ENCODE measurements at places on chromosomes 12 and 14.

GRCh38 chr12:132357623-132358186 is 28.3 kb upstream of the GALNT9 start:
- DNase-seq = no peak

GRCh38 chr14:20632448-20632830 is 9.1 kb downstream of the OR6S1 start:
- DNase-seq = no peak

DNA sequence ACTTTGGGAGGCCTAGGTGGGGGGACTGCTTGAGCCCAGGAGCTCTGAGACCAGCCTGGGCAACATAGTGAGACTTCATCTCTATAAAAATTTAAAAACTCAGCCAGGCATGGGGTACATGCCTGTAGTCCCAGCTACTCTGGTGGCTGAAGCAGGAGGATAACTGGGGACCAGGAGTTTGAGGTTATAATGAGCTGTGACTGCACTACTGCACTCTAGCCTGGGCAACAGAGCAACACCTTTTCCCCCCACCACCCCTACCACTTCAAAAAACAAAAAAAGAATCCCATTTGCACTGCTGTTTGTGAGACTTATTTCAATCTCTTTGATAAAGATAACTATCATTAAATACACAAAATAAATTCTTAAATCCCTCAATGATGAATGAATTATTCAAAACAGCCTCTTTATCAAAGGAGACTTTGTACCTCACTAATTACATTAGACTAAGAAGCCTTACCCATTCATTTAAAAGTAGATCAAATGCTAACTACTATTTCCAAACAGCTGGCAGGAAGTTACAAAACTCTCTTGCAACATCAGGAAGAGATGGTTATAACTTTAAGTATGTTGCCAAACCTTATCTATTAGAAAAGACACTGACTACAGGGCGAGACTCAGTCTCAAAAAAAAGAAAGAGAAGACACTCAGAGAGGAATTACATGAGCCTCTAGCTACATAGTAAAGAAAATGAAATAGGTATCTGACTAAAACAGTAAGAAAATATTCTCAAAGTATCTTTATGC is 14.7 kb downstream of the BLTP3B start:
- no peak for DNase-seq

GRCh38 chr12:43106355-43106754 is 445.6 kb downstream of the ADAMTS20 start:
- no peak for DNase-seq

DNA sequence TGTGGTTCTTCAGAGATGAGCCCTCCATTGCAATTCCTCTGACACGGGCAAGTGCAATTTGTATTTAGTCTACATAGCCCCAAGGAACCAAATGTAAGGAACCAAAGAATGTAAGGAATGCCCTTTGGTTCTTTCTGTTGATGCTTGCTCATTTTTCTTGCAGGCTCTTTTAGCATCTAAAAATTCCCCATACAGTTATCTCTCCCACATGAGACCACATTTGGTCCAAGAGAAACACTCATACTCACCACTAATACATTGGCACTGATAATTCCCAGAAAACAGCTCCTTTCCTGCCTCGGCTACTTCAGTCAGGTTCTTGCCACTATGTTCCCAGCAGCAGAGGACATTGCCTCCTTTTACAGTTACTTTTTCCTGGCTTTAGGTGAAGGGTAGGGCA is 332.6 kb downstream of the AEBP2 start:
- no peak for DNase-seq

DNA sequence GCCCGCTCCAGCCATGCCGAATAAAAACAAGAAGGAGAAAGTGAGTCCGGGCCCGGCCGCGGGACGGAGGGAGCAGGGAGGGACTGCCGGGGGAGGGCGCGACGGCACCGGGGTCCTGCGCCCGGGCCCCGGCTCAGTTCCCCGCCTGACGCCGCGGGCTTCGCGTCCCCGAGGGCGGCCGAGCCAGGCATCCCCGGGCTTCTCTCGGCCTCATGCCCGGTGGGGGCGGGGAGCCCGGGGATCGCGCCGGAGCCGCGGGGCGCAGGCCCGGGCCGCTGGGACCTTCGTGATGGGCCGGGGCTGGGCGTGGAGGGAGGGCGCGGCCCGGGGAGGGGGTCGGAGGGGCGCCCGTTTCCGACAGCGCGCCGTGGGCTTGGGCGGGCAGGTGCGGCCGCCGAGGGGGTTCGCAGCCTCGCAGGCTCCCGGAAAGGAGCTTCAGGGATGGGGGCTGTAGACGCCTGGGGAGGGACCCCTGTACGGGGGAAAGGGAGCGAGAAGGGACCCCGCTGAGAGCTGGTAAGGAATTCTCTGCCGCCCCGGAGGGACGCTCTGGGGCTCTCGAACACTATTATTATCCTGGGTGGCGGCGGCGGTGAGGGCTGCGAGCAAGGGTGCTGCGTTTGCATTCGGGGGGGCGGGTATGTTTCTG is 496 bp downstream of the PPP2R5C start:
- DNase-seq = peak; percentile 21

GRCh38 chr12:82832096-82832495 is 145.4 kb downstream of the TMTC2 start:
- no peak for DNase-seq

DNA sequence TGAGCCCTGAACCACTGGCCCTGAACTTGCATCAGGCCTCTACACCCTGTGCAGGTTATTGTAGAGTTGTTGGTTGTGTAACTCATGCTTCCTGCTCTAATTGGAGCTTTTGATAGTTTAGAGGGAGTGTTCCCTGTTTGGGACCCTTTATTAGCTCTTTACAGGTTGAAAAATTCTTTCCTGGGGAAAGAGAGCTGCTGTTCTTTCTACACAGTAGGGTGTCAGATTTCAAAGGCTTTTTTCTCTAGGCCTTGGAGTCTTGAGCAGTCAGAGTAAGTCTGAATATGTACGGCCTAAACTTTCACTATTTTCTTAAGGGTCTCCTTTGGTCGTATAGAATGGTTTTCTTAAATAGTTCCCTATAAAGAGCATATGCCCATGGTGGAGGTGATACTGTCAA is 60.8 kb upstream of the NEDD1 start:
- no peak for DNase-seq

DNA sequence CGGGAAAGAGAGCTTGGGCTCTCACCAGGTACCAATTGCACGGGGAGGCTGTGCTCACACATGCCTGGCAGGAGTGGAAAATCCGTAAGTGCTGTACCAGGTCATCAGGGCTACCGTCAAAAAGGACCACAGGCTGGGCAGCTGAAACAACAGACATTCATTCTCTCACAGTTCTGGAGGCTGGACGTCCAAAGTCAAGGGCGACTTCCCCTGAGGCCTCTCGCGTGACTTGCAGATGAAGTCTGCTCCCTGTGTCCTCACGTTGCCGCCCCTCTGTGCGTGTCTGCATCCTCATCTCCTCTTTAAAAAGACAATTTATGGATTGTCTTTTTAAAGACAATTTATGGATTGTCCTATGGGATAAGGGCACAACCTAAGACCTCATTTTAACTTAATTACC is 73.8 kb upstream of the FZD10 start:
- DNase-seq = no peak

- no peak for DNase-seq
These were observed 8.7 kb upstream of the WDR89 start for GRCh38 chr14:63650256-63650952.

- no peak for DNase-seq
These were observed 117.6 kb downstream of the SCARB1 start for GRCh38 chr12:124745891-124746570.

DNA sequence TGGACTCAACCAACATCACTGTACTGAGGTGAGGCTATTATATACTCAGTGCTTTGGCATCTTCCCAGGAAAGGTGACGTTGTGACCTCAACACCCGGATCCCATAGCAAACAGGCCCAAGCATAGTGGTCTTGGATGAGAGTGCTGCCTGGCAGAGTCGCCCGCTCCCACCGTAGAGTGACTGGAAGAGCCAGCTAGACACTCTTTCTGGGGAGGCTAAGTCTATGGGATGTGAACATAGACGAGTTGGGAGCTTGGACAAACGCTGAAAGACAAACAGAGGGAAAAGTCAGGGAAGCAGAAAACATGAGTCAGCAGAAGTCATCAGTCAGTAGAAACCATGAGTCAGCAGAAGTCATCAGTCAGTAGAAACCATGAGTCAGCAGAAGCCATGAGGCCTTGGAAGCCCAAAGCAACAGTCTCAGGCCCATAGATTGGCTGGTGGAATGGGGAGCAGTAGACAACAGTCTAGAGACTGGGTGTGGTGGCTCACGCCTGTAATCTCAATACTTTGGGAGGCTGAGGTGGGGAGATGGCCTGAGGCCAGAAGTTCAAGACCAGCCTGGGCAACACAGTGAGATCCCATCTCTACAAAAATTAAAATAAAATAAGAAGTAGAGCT is 66.4 kb upstream of the MAP1LC3B2 start:
- DNase-seq = no peak

DNA sequence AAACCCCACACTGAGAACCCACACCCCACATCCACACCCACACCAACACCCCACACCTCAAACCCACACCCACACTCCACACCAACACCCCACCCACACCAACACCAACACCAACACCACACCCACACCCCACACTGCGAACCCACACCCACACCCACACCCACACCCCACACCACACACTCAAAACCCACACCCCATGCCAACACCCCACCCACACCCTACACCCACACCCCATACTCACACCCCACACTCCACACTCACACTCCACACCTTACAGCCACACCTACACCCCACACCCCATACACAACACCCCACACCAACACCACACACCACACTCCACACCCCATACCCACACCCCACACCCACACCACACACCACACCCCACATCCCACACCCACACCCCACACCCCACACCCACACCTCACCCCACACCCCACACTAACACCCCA is 38.0 kb downstream of the TMEM120B start:
- DNase-seq = no peak
